H9 (cell line): ENCODE measurements at places on chromosomes 11 and 22.

DNA sequence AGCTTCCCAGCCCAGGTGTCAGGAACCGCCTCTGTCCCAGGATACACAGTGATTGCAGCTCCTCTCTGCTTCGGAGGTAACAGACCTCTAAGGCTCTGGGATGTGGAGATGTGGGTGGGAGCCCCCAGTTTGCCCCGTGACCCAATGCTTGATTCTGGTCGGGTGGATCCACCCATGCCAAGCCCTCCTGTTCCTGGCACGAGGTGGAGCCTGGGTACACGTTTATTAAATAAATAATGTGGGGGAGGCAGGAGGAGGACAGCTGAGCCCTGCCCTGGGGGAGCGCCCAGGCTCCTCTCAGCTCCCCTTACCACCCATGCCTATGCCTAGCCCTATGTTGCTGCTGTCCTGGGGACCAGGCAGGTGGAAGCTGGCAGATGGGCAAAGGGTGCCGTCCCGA, 16.0 kb downstream of the ARHGEF17 start:
- DNase-seq, result no peak

DNA sequence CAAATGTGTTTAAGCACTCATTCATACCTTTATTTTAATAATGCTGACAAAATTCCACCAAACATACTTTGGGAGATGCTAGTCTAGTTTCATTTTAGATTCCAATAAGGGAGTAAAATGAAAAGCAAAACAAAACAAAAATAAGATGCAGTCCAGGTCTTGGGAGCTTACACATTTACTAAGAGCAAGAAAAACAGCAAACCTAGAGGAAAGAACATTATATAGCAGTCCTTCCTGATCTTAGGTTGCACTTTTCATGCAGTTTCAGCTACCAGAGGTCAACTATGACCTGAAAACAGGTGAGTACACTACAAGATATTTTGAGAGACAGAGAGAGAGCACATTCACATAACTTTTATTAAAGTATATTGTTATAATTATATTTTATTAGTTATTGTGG, 1100.9 kb downstream of the DLG2 start:
- no peak for DNase-seq

DNA sequence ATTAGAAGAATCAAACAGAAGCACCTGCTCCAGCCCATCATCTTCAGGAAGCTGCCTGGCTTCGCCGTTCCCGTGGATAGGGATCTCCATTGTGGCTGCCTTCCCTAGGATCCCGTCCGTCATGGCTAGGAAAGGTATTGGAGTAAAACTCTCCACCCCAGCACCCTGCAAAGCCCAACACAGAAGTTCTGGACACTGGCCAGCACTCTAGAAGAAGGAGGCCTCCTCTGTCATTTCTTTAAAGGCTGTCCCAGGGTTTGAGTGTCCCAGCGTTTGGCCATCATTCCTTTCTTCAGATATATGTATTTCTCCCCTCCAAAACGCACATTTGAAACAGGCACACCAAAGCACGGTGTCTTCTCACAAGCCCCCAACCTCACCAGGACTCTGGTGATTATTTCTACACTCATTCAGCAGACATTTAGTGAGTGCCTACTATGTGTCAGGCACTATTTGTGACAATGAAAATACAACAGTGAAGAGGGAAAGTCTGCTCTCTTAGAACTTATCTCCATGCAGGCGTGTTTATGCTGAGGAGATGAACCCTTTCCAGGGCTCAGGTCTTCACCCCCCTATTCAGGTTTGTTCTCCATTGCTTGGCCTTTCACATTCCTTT, 724 bp downstream of the ARFIP2 start:
- DNase-seq, result no peak

DNA sequence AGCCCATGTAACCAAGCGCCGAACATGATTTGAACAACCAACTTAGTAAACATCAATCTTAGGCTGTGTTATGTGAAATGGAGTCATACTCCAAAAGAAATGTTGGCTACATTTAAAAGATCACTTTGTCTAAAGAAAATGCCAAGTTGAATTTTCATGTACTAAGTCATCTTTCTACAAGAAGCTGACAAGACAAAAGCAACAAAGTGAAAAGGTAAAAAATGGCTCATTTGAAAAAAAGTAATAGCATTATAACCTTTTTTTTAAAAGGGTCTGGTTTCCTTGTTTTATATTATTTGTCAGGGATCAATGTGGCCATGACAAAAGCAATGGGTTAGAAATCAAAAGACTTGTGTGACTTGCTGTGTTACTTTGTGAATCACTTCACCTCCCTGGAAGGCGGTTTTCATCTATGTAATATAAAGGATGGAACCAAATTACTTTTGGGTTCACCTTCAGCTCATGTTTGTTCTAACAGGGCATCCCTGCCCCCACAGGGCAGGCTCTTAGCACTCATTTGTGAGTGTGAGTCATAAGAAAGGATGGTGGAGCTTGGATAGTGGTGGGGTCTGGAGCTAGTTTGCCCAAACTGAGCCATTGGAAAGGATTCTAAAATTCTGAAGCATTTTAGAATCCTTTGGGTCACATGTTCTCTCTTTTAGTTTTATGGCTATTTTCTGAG, 131.9 kb upstream of the MTMR2 start:
- DNase-seq, result no peak
